ENCODE measurements at places on chromosomes 13 and 19. TPM values are rescaled to one million over a fixed set of nuclear protein-coding genes. Genes with fewer than 3 reads are reported as not detected.

BCAM gene
- polyA plus RNA-seq, result 121 TPM

DENND1C gene
- polyA plus RNA-seq, result 17.3 TPM

SIGLECL1 gene
- not detected for polyA plus RNA-seq

KLK12 gene
- 0.59 TPM for polyA plus RNA-seq

EDDM13 gene
- polyA plus RNA-seq, result 3.3 TPM

IGSF23 gene
- polyA plus RNA-seq, result not detected

TNFSF13B gene
- polyA plus RNA-seq, result 6.8 TPM

GPR4 gene
- polyA plus RNA-seq, result 5.3 TPM

THAP8 gene
- polyA plus RNA-seq, result 6.9 TPM

ZNF256 gene
- 10.7 TPM for polyA plus RNA-seq

NCR1 gene
- polyA plus RNA-seq, result 0.19 TPM

NLRP11 gene
- not detected for polyA plus RNA-seq

ZNF112 gene
- polyA plus RNA-seq, result 15.1 TPM

PRKCG gene
- polyA plus RNA-seq, result 0.42 TPM

PLIN4 gene
- polyA plus RNA-seq, result 1.4 TPM

FSD1 gene
- polyA plus RNA-seq, result 1.5 TPM

ZNF506 gene
- polyA plus RNA-seq, result 39.0 TPM

CEACAM8 gene
- polyA plus RNA-seq, result 0.30 TPM

FFAR1 gene
- polyA plus RNA-seq, result not detected

ZNF431 gene
- 44.9 TPM for polyA plus RNA-seq

COPE gene
- 101 TPM for polyA plus RNA-seq

CYP2A6 gene
- polyA plus RNA-seq, result 0.54 TPM

CPT1C gene
- 24.7 TPM for polyA plus RNA-seq

SIGLEC6 gene
- polyA plus RNA-seq, result 0.13 TPM

ZNF534 gene
- 0.64 TPM for polyA plus RNA-seq

All from right lung (tissue), 10 donors.